ENCODE measurements at places on chromosomes 2 and 18.

DNA sequence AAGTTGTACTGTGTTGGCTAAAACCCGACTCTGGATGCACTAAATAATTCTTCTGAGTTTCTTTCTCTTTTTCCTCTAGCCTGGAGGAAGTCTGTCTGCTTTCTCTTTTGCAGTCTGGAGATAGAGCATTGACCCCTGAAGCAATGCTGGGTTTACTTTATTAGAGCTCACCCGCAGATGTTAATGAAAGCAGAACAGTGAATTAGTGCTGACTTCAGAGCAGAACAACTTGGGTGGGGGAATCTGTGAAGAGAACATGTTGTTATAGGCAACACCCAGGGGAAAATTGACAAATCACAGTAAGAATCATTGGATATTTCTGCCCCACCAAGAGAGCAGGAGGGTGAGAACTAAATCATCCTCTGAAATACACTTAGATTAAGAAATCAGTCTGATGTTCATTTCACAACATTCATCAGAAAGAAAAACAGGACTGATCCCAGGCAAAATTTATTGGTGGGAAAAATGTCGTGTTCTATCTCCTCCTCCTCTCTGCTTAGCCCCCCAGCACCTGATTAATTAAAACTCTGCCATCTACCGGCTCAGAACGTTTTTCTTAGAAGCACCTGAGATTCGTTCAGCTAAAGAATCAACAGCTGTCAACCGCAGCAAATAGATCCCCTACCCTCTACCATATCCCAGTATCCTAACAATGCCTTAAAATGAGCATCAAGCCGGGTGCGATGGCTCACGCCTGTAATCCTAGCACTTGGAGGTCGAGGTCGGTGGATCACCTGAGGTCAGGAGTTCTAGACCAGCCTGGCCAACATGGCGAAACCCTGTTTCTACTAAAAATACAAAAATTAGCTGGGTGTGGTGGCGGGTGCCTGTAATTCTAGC, 165.1 kb downstream of the FMNL2 start:
- no peak for DNase-seq

- DNase-seq: no peak
These were observed 507.1 kb downstream of the TMEM182 start for GRCh38 chr2:103268841-103269498.

DNA sequence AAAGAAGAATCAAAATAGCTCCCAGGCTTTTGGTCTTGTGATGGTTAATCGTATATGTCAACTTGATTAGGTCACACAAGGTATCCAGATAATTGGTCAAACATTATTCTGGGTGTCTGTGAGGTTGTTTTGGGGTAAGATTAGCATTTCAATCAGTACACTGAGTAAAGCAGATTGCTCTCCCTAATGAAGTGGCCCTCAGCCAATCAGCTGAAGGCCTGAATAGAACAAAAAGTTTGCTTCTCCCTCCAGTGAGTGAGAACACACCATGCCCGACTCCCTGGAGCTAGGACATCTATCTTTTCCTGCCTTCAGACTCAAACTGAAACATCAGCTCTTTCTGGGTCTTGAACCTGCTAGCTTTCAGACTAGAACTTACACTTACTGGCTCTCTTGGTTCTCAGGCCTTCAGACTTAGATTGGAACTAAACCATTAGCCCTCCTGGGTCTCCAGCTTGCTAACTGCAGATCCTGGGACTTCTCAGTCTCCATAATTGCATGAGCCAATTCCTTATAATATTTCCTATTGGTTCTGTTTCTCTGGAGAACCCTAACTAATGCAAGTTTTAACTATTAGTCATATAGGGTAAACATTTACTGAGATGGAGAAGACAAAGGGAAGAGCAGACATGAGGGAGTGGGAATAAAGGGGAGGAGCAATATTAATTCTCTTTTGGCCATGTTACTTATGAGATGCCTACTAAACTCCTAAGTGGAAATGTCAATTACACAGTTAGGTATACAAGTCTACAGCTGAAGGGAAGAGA, 25.5 kb downstream of the LNPK start:
- DNase-seq: no peak

DNA sequence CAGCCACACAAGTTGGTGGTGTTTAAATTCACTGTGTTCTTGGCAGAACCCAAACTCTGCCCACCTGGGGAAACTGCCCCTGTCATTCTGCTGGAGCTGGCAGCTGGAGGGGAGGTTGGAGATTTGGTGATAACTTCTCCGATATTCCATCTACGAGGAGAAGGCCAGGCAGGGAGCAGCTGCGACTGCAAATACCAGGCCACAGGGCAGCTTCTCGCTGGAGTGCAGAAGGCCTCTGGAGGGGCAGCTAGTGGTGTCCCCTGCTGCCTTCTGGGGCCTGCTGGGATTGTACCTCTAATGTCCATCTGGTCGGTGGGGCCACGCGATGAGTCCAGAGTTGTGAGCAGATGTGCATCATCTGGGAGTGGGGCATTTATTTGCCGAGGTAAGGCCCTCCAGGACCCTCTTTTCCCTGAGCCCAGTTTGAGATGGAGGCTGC, 98.9 kb downstream of the ACKR3 start:
- DNase-seq: no peak

DNA sequence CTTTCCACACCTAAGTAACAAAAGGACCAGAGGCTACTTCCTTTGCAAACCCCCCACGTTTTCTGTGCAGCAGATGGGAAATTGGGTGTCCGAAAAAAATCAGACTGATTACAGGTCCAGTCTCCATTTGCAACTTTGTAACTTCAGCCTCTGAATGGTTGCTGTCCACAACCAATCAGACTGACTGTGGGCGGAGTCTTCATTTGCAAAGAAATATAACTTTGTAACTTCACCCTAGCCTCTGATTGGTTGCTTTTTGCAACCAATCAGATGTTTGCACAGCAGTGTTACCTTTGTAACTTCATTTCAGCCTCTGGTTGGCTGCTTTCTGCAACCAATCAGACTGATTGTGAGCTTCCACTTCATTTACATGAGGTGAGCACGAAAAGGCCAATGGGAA, 27.8 kb upstream of the CACNB4 start:
- no peak for DNase-seq

DNA sequence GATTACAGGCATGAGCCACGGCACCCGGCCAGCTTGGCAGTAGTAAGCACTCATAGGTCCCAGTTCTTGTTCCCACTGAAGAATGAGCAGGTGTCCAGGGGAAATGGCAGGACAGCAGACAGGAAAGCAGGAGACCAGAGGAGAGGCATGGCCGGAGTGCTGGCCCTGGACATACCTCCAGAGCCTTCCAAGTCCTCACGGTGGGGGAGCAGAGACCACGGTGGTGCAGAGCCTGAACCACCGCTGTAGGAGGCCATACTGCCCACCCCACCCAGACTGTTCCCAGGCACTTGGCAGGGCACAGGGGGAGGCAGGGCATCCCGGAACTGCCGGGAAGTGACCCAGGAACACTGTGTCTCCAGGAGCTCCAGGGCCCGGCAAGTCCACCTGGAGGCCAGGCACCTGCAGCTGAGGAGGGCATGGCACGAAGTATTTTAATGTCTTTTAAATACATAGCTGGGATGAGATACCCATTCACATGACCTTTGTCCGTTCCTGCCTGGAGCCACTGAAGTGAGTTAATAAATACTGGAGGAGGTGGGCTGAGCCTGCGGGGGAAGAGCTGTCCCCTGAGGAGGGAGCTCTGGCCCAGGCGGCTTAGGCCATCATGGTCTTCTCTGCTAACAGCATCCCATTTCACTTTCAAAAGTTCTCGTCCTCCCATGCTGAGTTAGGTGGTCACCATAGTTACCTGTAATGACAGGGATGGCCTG, 49.7 kb upstream of the TFCP2L1 start:
- DNase-seq: no peak

DNA sequence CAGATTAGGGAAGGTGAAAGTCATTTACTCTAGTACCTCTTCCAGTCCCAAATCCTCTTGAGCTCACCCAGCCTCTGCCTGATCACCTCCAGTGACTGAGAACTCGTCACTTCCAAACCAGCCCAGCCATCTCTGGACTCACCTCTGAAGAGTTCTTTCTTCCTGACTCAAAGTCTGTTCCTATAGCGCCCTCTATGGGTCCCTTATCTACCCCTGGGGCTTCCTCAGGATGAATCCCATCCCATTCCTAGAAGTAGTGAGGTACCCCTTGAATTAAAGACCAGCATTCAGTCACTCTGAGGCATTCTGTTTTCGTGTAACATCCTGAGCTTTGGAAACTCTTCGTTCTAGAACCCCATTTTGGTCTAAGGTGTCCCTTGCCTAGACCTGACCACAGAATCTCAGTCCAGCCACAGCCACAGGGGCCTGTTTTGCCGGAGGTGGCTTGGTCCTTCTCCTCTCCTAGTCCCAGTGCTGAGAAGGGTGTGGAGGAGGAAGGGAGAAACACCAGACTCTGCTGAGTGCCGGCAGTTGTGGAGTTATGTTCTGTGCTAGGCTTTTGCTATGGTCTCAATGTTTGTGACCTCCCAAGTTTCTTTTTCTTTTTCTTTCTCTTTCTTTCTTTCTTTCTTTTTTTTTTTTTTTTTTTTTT, 32.7 kb downstream of the SIX3 start:
- no peak for DNase-seq

DNA sequence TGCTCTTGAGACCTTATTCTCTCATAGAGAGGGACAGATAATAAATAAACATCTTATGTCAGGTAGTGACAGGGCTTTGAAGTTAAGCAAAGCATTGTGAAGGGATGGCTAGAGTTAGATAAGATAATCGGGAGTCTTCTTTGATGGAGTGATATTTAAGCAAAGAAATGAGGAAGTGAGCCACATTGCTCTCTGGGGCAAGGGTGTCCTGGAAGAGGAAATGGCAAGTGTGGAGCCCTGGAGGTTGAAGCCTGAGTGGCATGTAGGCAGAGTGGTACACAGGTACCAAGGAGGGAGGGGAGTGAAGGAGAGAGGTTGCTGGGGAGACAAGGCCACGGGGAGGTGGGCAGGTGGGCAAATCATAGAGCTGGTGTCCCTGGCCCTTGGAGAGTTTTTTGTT, 110.2 kb downstream of the CTAGE1 start:
- no peak for DNase-seq

DNA sequence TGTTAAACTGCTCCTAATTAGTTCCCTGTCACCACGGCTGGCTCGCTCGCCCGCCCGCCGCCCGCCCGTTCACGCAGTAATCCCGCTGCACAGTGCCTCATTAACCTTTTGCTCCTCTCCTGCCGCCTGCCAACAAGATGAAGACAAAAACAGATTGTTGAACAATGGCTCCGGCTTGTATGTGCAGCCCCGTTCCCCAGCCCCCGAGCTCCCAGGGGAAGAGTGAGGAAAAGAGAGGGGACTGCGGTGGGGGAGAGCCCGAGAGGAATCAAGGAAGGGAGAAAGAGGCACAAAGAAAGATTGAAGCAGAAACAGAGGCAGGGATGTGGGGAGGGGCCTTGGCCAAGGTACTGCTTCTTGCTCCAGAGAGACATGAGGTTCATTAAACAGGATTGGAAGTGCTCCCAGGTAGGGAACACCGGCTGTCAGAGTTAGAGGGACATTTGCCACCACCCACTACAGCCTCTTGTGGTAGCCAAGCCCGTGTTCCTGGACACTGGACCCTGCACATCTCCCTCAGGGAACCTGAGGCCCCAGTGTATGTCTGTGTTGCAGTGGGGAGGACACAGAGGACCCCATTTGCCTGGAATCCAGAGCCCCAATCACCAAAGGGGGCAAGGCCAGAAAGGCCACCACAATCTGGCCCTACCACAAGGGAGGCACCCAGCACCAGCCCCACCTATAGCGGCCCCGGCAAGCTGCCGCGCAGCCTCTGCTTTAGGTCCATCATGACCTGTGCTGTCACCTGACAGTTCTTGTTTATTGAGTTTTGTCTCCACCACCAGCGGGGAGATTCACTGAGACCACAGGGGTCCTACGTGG, 38.1 kb downstream of the EMX1 start:
- DNase-seq: no peak

- no peak for DNase-seq
These were observed 532.1 kb downstream of the SOX11 start for GRCh38 chr2:6224267-6224666.

DNA sequence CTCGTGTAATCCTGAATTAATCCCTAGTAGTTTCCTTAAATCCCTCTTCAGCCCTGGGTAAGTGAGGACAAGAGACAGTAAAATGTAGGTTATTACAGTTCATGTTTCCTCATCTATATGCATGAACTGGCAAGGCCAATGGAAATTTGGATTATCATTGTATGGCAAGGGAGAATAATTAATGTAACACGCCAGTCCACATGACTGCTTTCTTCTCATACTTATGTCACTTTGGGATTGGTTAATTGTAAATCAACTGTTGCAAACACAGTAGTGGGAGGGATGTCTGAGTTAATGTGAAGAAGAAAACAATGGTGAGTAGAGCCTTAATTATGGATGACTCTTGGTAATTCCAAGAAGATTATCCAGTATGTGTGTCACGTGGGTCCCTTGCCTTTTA, 1.7 kb upstream of the SERPINB7 start:
- no peak for DNase-seq

- no peak for DNase-seq
These were observed 207.3 kb upstream of the APCDD1 start for GRCh38 chr18:10247021-10247741.

DNA sequence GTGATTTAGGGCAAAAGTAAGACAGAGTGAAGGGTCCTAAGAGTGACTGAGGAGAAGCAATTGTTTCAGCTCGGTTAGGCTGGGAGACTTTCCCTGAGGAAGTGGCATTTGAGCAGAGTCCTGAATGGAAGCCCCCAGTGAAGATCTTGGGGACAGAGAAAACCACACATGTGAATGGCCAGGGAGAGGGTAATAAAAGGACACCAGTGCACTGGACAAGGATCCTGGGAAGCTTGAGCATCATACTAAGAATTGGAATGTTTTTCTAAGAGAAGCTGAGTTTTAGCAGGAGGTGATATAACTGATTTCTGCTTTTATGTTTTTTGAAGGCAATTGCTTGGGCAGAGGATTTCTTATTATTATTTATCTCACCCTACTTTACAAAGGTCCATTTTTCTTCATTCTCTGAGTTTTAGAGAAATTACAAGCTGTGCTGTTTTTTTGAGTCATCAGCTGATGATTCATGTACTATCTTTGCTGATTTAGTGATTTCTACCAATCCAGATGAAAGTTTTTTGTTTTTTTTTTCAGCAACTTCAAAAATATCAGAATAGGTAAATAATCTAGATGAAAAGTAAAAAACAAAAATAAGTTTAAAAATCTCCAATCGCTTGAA, 43.5 kb downstream of the MFSD6 start:
- DNase-seq: no peak

GRCh38 chr2:109242654-109243331, 113.8 kb downstream of the SH3RF3 start:
- DNase-seq: no peak

- no peak for DNase-seq
These were observed 231.1 kb downstream of the ANKRD30B start for GRCh38 chr18:14978962-14979535.

DNA sequence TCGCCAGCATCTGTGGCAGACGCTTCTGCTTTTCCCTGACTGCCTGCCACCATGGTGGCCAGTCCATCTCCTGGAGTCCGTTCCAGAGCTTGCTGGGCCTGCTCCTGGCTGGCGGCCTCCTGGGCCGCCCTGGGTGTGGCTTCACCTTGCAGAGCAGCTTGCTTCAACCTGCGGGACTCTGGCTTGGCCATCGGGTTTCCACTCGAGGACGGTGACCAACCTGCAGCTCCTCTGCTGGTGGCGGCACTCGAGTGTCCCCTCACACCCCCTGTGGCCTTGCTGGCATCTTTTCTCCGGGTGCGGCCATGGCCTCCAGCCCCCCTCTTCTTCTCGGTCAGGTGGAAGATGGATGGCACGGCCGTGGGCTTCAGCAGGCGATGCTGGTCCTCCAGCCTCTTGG, 3.4 kb downstream of the THAP4 start:
- DNase-seq: no peak

All from stimulated activated CD4-positive, alpha-beta T cell treated with anti-CD3 and anti-CD28 coated beads, Interleukin-15, amount 100 ng/mL, for 1 hour (primary cell).